ENCODE measurements at places on chromosomes 5 and 9.
A peak's percentile ranks its signal among the peaks of the same experiment; 100 is the strongest.

DNA sequence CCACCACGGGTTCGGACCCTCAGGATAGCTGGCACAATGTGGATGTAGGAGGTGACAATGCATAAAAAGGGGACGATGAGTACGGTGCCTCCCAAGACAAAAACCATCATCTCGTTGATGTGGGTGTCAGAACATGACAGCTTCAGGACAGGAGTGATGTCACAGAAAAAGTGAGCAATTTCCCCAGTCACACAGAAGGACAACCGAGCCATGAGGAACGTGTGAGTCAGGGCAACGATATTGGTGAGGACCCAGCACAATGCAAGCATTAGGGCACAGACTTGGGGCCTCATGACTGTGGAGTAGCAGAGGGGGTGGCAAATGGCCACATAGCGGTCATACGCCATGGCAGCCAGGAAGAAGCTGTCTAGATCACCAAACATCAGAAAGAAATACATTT lies 491 bp downstream of the OR1N1 start:
- DNase-seq = no peak

DNA sequence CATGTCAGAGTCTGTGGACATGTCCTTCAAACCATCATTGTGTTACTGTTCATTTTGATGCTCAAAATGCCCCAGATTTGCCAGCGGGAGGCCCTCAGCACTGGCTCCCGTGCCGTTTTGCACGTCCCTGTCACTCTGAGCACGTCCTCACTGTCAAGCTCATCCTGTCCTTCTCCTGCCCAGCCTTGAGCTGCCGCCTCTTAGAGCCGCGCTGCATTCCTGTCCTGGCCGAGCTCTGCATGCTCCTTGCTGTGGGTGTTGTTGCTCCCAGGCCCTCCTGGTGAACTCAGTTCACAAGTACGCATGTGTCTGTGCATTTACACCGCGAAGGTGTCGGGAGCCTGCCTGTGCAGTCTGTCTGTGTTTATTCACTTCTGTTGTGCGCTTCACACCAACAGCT lies 62.2 kb downstream of the WNK2 start:
- DNase-seq = peak; percentile 11

- DNase-seq = no peak
Observed at GRCh38 chr9:90368241-90368640, 274.4 kb downstream of the DIRAS2 start.

- DNase-seq = peak; percentile 53
Observed at GRCh38 chr5:169050636-169051035, 250.3 kb downstream of the SLIT3 start.

- no peak for DNase-seq
Observed at GRCh38 chr5:148003226-148003625, 60.6 kb upstream of the SPINK5 start.

DNA sequence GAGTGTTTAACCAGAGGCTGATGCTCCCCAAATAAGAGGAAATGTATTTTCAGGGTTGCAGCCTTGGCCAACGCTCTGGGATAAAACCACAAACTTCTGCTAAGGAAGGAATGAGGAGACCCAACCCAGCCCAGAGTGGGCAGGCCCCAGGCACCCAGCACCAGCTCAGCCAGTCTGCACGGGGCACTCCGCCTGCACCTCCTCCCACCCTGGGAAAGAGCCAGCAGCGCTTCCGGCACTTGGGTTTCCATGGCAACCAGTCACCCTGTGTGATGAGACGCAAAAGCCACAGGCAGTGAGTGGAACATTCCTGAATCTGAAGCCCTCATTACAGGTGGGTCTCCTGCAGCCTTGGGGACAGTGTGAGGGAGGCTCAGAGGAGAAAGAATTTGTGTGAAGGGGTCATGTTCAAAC lies 85.2 kb upstream of the ZBTB43 start:
- peak; percentile 85 for DNase-seq

GRCh38 chr5:39599721-39600431 lies 175.1 kb upstream of the DAB2 start:
- peak; percentile 58 for DNase-seq

GRCh38 chr9:133534346-133535291 lies at the start of gene ADAMTSL2:
Gene ADAMTSL2 (plus strand): TSS chr9:133534704. CDS start chr9:133536713, 2,009 bp downstream.
- DNase-seq = peak; percentile 77

GRCh38 chr5:73417303-73418034 lies 31.1 kb downstream of the FOXD1 start:
- DNase-seq = no peak

- DNase-seq = no peak
Observed at GRCh38 chr9:89135591-89136166, 42.9 kb downstream of the SHC3 start.

- DNase-seq = no peak
Observed at GRCh38 chr5:132767150-132767549, 9.9 kb downstream of the SEPTIN8 start.

GRCh38 chr5:181190711-181191525 lies 14.1 kb downstream of the TRIM7 start:
- no peak for DNase-seq

DNA sequence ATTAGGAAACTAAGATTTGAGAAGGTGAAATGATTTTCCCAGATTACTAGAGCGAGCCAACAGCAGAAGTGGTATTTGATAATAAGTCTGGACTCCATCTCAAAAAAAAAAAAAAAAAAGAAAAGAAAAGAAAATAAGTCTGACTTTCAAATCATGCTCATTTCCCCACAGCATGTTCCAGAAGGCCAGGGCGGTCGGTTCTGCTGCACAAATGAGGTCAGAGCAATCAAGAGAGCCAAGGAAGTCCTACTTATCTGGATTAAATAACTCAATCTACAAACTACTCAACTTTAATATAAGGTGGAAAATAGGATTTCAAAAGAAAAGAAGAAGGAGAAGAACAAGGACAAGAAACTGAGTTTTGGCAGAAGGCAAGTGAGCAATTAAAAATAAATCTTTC lies 130.4 kb upstream of the RASA1 start:
- DNase-seq = no peak

- no peak for DNase-seq
Observed at GRCh38 chr5:11432116-11432515, 472.1 kb downstream of the CTNND2 start.

- DNase-seq = no peak
Observed at GRCh38 chr9:69937833-69938535, 105.7 kb upstream of the MAMDC2 start.

DNA sequence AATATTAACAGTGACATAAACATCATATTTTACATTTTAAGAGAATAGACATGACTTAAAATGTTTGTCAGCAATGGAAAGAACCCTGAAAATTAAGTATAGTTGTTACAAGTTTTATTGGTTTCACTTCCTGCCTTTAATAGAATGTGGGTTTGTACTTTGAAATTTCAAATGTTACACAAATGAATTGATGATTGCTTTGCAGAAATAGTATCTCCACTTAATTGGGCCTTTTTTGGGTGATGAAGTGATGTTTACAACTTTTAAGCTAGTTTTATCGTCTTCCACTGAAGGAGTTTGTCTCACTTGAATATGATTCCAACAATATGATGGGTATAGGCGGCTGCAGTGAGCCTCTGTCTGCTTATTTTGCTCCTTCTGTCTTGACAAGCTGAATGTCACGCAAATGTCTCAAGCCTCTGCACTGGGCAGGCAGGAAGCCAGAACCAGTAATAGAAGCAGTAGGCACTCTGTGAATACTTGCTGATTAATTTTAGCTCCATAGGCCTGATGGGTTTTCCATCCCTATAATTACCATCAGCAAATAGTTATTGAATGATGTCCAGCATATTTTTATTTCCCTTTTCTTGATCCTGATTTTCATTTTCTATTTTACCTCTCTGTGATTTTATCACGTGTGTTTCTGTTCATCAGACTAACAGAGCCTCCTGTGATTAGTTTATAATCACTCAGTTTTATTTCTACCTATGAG lies 10.6 kb upstream of the NR3C1 start:
- no peak for DNase-seq

- no peak for DNase-seq
Observed at GRCh38 chr5:143229896-143230675, 173.4 kb downstream of the NR3C1 start.

DNA sequence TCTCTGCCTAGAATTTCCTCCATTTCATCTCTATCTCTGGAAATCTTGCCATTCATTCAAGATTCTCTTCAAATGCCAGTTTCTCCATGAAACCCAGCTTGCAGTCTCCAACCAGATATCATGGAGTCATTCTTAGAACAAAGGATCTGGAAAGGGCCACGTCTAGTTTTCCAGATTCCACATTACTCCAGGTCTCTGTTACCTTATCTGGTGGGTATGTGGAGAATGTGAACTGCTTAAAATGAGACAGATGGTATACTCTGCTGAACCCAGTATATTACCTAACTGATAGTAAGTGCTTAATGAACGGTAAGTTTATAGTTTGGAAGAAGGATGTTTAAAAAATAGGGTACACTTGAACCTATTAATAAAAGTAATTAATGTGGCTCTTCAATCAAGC lies 52.3 kb upstream of the ZSWIM6 start:
- DNase-seq = no peak
